ENCODE measurements at places on chromosomes 1 and 21.

- DNase-seq = no peak
Measured at GRCh38 chr1:2304921-2305681, 77.0 kb downstream of the SKI start.

DNA sequence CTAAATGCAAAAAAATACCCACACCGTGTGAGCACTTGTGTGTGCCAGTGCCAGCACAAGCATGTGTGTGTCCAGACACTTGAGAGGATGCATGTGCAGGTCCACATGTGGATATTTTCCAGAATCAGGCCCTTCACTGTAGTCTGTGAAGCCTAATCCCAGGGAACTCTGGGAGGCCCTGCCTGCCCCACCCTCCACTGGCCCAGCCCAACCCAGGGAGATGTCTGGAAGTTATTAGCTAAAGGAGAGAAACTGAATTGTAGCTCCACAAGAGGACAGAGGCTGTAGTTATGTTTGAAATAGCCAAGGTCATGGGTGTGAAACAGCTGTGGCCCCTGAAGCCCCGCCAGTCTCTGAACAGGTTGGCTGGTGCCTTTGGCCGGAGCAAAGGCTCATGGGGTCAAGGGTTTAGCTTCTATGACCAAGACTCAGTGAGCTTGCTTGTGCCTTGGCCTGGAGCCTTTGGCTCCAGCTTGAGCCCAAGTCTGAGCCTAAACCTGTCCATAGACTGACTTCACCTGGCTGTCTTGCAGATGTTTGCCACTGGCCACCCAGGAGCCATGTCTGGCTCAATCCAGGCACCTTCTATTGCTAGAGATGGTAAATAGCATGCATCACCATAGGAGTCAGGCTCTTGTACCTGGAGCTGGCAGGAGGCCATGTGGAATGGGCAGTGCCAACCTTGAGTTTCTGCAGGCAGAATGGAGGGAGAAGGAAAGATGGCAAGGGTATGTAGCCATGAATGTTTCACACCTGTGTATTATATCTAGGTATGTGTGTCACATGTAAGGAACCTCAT lies 69.9 kb downstream of the TMEM53 start:
- DNase-seq = no peak

DNA sequence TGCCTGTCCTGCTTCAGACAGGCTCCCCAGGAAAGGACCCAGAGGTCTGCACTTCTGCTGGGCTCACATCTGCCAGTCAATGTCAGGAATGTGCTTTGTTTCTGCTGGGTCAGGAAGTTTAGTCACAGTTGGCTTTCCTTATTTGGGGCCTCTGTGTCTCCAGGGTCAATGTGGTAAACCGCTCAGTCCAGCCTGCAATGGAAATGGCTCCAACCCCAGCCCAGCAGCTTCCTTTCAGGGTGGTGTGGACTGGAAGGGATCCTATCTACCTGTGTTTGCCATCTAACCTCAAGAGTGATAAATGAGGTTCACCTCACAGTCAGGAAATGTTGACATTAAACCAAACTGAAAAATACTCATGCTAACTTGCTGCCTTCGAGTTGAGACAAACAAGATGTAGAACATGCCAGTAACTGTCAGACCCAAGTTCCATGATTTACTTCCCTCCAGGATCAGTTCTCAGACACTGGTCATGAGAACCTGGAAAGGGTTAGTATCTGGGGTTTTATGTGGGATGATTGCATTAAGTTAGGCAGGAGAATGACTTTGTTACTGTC lies 20.3 kb downstream of the ENO1 start:
- DNase-seq = no peak

- no peak for DNase-seq
Measured at GRCh38 chr1:12001996-12002493, 17.3 kb upstream of the MIIP start.

DNA sequence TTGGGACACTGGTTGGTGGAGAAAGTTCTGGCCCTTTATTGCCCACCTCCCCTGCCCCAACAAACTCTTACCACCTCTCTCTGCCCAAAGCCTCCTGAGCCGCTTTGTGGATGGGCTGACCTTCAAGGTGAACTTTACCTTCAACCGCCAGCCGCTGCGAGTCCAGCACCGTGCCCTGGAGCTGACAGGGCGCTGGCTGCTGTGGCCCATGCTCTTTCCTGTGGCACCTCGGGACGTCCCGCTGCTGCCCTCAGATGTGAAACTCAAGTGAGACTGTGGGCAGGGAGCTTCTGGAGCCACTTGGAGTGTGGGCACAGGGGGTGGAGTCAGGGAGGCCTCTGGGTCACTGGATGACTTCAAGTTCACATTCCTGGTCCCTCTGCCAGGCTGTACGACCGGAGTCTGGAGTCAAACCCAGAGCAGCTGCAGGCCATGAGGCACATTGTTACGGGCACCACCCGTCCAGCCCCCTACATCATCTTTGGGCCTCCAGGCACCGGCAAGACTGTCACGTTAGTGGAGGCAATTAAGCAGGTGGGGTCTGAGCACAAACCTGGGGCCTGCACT lies 12.5 kb downstream of the RHOC start:
- no peak for DNase-seq

DNA sequence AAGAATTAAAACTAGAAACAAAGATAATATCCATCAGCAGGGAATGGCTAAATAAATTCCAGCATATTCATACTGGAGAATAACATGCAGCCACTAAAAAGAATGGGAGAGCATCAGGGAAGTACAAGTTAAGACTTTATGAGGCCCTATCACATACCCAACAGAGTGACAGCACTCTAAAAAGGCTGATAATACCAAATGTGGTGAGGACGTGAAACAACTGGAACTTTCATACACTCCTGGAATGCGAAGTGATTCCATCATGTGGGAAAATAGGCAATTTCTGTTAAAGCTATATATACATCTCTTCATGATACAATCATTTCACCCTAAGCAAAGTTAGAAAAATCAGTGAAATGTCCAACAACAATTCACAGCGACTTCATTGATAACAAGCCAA lies 42.6 kb downstream of the COL6A1 start:
- no peak for DNase-seq

GRCh38 chr1:160618327-160618726 lies 28.5 kb downstream of the SLAMF1 start:
- DNase-seq = no peak

GRCh38 chr1:15849775-15850324 lies 2.3 kb downstream of the SPEN start:
- DNase-seq = no peak

- DNase-seq = no peak
Measured at GRCh38 chr1:17527036-17527914, 12.2 kb upstream of the ARHGEF10L start.

- peak; percentile 97 for DNase-seq
Measured at GRCh38 chr21:29073222-29074006, at the start of gene CCT8. Gene CCT8 (minus strand): TSS chr21:29073648. CDS start chr21:29073590, 58 bp downstream.

- DNase-seq = no peak
Measured at GRCh38 chr1:198713081-198713480, 74.2 kb downstream of the PTPRC start.

- no peak for DNase-seq
Measured at GRCh38 chr1:25556791-25557476, 13.5 kb downstream of the LDLRAP1 start.

- DNase-seq = no peak
Measured at GRCh38 chr1:236156512-236157208, 14.3 kb downstream of the GPR137B start.

DNA sequence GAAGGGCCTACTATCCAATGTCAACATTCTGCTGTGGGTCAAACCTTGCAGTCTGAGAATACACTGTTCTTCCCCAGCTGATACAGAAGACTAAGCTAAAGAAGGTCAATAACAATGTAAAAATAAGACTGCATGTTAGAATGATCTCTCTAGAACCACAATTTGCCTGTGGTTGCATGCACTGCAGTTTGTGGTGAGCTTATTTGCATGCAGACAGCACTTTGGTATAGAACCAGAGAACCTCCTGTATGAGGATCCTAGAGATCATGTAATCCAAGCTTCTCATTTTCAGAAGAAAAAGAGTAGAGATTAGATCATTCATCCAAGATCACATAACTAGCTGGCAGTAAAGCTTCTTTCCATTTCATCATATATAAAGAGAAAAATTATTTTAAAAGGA lies 15.8 kb downstream of the SYNJ1 start:
- DNase-seq = no peak

DNA sequence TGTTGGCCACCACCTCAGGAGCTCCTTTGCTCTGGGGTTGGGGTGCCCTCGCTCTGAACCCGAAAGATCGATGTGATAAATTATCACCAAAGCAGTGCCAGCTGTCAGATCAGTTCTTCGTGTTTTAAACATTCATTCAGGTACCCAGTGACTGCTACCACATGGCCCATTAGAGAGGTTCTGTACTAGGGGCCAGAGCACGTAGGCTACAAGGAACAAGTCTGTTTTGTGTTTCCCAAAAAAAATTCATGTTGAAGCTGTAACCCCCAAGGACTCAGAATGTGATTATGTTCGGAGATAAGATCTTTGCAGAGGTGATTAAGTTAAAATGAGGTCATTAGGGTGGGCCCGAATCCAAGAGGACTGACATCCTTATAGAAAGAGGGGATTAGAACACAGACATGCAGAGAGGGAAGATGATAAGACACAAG lies 526.9 kb downstream of the NPHP4 start:
- DNase-seq = no peak

GRCh38 chr1:35563166-35563565 lies 5.6 kb downstream of the NCDN start:
- no peak for DNase-seq

DNA sequence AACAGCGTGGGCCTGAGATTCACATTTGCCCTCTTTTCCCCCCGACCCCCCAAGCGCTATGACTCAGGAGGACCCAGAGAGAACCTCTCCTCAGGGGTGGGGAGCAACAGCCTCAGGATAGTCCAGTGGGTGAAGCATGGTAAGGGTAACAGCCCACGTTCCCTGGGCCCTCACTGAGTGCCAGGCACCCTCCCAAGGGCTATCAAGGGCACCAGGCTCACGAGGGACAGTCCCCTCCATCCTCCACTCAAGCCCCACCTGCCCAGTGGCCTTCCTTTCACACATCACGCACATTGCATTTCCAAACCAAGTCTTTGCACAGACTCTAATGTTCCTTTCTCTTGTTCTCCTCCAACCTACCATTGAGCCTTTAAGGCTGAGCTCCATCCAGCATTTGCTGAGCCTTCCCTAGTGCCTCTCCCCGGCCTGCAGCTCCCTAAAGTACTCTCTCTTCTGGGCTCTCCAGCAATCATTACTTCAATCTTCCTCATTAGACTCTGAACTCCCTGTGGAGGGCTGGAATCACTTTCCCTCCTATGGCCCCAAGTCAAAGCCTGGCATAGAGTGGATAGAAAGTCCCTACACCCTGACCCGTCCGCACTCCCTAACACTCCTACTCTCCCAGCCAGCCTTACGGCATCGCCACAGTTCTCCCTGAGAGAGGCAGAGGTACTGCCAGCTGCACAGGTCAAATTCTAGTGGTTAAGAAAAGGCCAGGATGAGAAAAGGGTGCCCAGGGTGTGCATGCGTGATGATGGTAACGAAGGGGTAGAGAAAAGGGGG lies 1.0 kb downstream of the AKR7A2 start:
- no peak for DNase-seq

GRCh38 chr1:89887713-89888112 lies 66.9 kb downstream of the LRRC8D start:
- no peak for DNase-seq

DNA sequence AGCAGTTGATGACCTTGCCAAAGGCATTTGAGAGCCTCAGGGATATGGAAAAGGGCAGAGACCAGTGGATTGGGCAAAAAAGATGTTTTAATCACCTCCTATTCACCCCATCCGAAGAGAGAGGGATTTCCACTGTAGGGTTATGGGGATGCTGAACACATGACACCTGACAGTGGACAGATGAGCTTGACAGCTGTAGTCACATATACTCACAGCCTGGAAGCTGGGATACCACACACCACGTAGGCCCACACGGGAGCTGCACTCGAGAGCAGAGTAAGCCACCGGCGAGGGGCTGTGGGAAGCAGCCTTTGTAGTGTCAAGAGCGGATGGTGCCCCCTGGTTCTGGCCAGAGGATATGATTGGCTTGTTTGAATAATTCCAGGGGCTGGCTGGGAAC lies 20.0 kb downstream of the ZBTB40 start:
- DNase-seq = no peak
